Mesenteric fat pad (tissue), 1 donor: ENCODE measurements at places on chromosomes 16 and 17. TPM values are rescaled to one million over a fixed set of nuclear protein-coding genes. Genes with fewer than 3 reads are reported as not detected.

Gene NPB
- total RNA-seq: not detected

Gene RRAD
- 3.4 TPM for total RNA-seq

Gene BCL6B
- total RNA-seq: 32.2 TPM

Gene PLCG2
- 33.0 TPM for total RNA-seq

Gene FNDC8
- not detected for total RNA-seq

Gene PLA2G10
- not detected for total RNA-seq

Gene GPR142
- not detected for total RNA-seq

Gene APRT
- 96.7 TPM for total RNA-seq

Gene SOX8
- 1.3 TPM for total RNA-seq

Gene GCGR
- total RNA-seq: 0.26 TPM

Gene PROCA1
- total RNA-seq: 1.3 TPM

Gene KRT39
- not detected for total RNA-seq
